ENCODE measurements at places on chromosomes 13 and 19. TPM values are rescaled to one million over a fixed set of nuclear protein-coding genes. Genes with fewer than 3 reads are reported as not detected.
A peak's percentile ranks its signal among the peaks of the same experiment; 100 is the strongest.

The ZNF99 gene
- total RNA-seq, result not detected

The PTPRS gene
- 517 TPM for total RNA-seq

- DNase-seq, result no peak
Observed at GRCh38 chr19:54317108-54317964, 4.4 kb upstream of the LILRA5 start.

- no peak for DNase-seq
Observed at GRCh38 chr13:29021311-29021710, 201.2 kb downstream of the MTUS2 start.

The PLIN4 gene
- 15.1 TPM for total RNA-seq

DNA sequence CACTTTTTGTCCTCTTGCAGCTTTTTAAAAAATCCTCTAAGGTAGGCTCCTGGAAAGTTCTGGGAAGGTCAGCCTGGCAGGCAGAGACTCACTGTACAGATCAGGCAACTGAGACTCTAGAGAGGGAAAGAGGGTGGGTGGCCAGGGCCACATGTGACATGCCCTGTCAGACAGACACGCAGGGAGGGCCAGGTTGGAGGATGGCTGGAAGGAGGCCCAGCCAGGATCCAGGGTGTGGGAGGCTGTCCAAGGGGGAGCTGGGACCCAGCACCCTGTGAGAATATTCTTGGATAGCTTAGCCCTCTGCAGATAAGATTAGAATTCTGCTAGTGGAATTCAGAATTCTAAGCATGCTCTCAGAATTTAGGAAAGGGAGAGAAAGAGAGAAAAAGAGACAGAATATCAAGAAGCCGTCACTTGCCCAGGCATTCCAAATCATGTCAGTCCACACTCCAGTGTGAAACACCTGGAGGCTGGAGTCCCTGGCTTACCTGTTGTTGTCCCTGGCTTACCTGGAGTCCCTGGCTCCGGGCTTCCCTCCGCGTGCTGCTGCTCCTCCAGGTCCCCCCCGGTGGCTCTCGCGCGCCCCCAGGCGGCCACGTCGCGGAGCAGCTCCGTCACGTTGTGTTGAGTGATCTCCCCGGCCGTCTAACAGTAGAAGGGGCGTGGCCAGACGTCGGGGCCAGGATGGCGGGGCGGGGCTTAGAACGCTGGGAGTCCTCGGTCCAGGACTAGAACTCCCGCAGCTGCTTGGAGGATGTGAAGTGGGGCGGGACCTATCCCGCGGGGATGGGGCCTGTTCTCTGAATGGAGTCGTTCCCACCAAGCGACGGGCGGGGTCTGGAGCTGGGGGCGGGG is 2.8 kb upstream of the TNNI3 start:
- peak; percentile 86 for DNase-seq

- no peak for DNase-seq
Observed at GRCh38 chr13:45092663-45093062, 27.6 kb upstream of the GTF2F2 start.

The KIR3DL3 gene
- total RNA-seq, result not detected

The DMPK gene
- total RNA-seq, result 76.8 TPM

The ZNF763 gene
- total RNA-seq, result 2.8 TPM

GRCh38 chr19:35229601-35230000 is 1.1 kb upstream of the FAM187B start:
- no peak for DNase-seq

DNA sequence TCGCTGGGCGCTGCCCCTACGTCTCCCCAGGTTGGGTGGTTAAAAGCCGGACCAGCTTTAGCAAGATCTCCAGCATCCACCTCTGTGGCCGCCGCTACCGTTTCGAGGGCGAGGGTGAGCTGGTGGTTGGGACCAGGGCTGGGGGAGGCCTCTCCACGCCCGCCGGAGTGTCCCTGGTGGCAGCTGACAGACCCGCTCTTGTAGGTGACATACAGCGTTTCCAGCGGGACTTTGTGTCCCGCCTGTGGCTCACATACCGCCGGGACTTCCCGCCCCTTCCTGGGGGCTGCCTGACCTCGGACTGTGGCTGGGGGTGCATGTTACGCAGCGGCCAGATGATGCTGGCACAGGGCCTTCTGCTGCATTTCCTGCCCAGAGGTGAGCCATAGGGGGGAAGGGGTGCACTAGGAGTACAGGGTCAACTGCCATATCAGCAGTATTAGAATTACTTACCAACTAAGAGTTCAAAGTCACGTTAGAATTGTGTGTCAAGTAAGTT is 1.1 kb downstream of the ATG4D start:
- no peak for DNase-seq

DNA sequence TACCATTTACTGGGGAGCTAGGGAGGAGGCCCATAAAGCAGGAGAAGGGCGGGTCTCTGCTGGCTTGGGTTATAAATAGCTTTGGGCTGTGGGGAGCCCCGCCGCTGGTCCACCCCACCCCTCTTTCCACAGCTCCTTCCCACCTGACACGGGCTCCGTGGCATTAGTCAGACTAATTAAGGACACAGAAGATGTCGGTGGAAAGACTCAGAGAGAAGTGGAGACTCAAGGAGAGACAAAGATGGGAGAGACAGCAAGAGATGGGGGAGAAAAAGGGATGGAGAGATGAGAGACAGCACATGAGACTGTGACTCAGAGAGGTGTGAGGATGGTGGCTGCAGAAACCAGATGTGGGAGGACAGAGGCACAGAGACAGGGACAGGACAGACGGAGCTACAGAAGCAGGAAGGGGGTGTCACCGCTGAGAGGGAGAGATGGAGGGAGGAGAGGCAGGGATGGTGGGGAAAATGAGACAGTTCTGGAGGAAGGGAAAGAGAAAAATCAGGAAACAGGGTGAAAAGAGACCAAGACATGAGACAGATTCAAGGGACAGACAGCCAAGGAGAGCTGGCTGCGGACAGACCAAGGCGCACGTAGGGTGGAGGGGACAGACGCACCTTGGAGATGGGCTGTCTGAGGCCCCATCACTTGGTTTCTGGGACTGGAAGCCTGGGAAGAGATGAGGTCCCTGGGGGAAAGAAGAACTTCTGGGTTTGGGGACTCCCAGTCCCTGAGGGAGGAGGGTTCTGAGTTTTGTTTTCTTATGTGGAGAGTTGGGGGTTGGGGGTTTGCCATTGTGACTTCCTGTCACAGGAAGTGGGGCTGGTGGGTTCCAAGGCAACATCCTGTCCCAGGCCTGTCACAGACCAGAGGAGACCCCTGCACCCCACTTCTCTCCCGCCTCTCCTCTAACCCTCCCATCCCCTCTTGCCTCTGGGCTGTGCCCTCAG is 4.1 kb downstream of the ARHGEF1 start:
- DNase-seq, result no peak

The ZNF285 gene
- total RNA-seq, result not detected

DNA sequence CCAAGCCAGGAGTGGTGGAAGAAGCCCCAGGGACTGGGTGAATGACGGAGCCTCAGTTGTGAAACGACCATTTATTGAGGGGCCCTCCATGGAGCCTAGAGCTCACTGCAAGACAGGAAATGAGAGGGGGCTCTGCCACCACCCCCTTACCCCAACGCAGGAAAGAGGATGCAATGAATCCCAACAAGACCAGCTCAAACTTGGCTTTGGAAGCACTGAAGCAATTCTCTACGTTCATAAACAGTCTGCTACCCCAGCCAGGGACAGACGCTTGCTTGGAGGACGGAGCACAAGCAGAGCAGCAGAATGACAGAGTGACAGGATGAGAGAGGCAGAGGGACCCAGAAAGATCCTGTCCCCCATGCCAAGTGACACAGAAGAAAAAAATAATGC is 1.0 kb downstream of the PRKACA start:
- no peak for DNase-seq

DNA sequence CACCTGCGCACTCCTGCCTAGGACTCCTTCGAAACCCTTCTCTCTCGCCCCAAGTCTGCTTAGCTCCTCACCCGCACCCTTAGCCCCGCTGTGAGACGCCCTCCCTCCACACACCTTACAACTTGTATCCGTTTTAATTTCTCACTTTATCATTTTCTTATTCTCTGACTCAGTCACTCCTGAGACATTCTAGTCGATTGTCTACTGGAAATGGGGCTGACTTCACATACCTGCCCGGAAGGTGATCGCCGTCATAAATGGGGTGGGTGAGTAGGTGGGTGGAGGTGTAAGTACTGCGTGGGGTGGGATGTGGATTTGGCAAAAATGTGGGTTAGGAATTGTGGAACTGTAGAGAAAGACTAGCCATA is 714 bp downstream of the NDFIP2 start:
- no peak for DNase-seq

The NLRP7 gene
- not detected for total RNA-seq

The TM9SF2 gene
- 56.8 TPM for total RNA-seq

The ZNF628 gene
- total RNA-seq, result 13.2 TPM

DNA sequence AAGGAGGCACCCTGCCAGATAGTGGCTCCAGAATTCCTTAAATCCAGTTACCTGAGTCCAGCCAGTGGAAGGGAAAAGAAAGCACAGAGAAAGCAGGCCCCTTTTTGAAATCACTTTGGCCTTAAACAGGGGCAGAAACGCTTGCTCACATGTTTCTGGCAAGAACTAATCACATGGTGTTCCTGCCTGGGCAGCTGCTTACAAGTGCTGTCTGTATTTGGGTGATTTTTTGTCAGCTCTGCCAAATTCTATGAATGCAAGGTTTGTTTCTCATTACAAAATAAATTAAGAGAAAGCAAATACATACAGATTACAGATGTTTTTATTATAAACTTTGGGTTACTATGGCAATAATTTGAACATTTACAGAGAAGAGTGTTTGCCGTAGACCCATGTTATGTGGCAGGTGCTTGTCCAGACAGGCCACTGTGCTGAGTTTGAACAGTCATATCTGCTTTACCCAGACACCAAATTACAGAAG is 1237.8 kb downstream of the SLITRK5 start:
- no peak for DNase-seq

DNA sequence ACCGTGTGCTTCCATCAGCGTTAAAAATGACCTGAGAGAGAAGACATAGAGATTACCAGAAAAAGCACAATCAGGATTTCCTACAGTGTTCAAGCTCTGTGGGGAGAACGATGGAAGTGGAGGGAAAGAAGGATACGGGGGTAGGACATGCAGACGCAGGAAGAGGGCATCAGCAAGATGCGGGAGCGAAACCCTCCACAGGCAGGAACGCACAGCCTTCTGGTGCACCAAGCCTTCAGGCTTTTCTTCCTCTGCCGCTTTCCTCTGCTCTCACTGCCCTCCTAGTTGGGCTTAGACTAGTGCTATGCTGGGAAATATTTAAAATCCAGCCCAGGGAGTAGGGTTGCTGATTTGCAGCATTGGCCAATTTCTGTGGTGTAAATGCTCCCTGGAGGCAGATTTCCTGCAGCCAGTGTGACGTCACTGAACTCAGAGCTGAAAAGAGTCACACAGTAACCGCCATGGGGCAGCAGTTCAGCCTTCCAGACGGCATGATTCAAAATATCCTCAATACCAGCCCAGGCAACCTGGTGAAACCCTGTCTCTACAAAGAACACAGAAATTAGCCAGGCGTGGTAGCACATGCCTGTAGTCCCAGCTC is 205.1 kb upstream of the SOX1 start:
- DNase-seq, result no peak

- DNase-seq, result no peak
Observed at GRCh38 chr13:95707035-95707434, 30.1 kb downstream of the DNAJC3 start.

DNA sequence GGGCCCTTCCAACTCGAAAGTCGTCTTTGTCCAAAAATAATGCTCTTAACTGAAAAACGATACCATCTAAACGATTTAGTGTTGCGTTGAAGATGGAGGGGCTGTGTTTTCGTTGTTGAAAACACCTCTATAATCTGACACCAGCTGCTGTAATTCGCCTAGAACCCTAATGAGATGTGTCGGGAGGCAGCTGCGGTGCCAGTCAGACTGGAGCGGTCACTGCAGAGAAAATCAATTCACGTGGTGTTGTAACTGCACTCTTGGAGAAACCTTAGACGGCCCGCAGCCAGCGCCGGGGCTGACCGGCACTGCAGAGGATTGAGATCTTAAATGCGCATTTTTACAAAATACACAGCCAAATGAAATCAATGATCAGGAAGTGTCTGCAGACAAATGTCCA is 339.1 kb downstream of the ZNF536 start:
- no peak for DNase-seq

The CDC42EP5 gene
- 153 TPM for total RNA-seq

DNA sequence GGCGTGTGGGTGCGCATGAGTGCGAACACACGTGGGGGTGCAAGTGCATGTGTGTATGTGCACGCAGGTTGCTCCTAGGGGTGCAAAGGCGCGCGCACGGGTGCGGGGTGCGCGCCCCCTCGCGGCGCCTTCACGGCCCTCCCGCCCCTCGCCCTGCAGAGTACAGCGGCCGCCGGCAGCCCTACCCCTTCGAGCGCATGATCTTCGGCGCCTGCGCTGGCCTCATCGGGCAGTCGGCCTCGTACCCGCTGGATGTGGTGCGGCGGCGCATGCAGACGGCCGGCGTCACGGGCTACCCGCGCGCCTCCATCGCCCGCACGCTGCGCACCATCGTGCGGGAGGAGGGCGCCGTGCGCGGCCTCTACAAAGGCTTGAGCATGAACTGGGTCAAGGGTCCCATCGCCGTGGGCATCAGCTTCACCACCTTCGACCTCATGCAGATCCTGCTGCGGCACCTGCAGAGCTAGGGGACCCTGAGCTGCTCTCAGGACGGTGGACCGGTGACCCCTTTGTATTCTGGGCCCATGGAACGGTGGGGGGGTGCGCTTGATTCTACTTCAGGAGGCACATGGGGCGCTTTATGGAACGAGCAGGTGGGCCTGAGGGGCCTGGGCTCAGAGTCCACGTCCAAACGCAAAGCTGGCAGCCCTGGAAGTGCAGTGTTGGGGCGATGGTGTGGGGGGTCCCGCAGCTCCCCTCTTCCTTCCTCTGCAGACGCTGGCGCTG is 27.7 kb downstream of the TMEM161A start:
- no peak for DNase-seq

The FGF21 gene
- not detected for total RNA-seq

The FGF14 gene
- total RNA-seq, result not detected
